ENCODE measurements at places on chromosomes 2 and 18. TPM values are rescaled to one million over a fixed set of nuclear protein-coding genes. Genes with fewer than 3 reads are reported as not detected.
A peak's percentile ranks its signal among the peaks of the same experiment; 100 is the strongest.

DNA sequence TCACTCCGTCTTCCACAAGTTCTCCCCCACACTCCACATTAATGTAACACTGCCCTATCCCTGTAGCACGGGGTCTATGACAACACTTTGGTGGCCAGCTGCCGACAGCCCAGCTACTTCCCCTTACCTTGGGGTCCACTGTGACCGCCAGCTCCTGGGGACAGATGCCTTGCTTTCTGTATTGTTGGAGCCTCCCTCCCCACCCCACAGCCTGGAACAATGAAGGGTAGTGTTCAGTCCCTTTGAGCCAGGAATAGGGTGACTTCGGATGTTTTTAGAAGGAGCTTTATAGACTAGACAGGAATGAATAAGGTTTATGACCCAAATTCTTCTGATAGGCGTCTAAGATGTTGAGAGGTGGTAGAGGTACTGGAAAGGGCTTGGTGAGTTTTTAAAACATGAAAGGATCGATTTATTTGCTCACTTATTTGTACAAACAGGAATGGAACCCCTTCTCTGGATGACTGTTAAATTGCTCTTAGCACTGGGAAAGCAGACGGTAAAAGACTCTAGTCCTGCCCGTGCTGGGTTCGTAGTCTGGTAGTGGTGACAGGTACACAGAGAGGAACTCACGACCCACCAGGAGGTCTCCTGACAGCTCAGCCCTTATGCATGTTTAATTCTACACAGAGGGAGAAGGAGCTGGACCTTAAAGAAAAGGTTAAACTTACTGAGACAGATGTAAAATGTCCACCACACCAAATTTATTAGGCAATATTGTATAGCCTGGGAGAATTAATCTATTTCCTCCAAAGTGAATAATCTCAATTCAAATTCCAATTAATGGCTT lies 90.9 kb downstream of the MYCN start:
- no peak for DNase-seq

- DNase-seq, result no peak
These were observed 226.0 kb downstream of the FAM210A start for GRCh38 chr18:13500227-13500865.

DNA sequence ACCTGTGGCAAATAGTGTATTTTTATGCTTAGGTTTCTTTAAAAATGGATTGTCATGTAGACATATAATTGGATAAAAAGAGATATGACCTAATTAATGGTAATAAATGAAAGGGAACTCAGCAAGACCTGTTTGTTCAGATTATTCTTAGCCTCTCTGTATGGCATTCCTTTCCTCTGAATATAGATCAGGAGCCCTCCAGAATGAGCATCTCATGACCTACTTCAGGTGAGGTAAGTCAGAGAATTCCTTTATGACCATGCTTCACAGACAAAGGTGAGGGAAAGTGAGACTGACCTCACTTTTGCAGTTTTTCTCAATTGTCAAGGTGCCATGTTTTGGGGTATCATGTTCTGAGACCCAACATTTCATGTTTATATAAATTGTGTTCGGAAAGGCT lies 1744.3 kb upstream of the PIK3C3 start:
- DNase-seq, result no peak

DNA sequence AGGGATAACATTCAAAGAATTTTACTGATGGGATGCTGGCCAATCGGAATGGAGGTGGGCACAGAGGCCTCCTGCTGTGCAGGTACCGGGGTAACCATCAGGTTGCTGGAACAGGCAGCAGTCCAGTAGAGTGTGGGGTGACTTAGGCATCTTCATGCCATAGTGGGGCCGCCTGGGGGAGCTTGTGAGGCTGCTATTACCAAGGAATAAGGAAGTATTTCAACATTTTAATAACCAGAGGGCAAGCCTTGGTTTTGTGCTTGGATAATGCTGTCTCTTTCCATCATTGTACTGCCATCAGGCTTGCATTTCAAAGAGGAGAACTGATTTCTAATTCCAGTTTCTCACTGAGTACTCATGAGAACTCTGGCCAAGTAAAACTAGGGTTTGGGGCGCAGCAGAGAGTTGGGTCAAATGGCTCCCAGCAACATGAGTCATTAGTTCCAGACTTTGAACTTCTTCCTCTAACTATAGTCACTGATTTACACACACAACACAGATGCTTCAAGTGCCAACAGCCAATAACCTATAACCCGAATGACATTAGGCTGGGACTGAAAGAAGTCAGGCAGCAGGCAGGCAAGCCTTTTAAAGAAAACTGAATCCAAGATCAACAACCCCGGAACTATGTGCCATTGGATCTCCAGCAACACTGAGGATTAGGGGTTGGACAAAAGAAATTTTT lies 56.1 kb upstream of the FHL2 start:
- DNase-seq, result no peak

- DNase-seq, result no peak
These were observed 127.9 kb upstream of the NOL4 start for GRCh38 chr18:34352385-34353163.

DNA sequence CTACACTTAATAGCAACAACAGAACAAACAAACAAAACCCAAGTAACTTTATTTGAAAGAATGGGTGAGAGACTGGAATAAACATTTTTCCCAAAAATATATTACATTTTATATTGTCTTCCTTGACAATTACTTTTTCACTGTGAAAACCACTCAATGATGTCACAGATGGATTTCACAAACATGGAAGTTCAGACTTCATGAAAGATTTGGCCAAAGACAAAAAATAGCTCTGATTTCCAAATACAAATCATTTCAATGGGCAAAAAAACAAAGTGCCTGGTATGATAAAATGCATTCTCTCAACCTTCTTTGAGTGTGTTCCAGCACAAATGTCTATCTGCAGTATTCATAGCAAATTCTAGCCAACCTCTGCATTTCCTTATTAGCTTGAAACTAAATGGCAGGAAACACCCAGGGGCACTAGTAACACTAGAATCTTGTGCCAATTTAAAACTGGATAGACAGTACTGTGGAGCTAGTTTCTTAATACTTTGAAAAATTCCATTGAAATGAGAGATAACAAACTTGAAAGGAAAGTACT lies 28.5 kb upstream of the NAPG start:
- no peak for DNase-seq

DNA sequence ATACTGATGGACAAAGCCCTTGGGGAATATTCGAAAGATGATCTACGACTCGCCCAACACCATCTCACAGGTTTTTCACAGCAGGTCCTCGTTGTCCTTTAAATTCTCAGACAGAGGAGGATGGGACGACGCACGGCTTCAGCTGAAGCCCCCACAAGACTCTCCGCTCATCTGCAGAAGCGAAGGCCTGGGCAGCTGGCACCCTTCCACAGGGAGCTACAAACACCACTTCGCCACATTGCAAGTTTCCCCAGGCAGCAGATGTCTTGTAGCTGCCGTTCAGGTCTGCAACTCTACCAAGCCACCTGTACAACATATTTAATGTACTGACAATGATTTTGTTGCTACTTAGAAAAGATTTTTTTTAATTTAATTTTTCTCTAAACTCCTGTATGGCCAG lies 642.9 kb downstream of the ZEB2 start:
- no peak for DNase-seq

DNA sequence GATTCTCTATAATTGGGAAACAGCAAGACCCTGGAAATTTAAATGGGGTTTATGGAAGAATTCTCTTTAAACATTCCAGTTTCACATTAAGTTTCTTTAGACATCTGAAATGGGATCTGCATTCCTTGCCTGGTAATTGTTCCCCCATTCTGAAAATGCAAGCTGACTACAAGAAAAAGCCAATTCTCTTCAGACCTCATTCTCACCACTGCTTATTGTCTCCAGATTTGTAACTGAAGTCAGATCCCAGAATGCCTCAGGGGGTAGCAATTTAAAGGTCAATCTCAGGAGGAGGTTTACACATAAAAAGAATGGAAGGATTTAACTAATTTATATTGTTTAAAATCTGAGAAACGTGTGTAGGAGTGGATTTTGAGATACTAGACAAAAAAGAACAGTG lies 41.2 kb downstream of the COL3A1 start:
- no peak for DNase-seq

DNA sequence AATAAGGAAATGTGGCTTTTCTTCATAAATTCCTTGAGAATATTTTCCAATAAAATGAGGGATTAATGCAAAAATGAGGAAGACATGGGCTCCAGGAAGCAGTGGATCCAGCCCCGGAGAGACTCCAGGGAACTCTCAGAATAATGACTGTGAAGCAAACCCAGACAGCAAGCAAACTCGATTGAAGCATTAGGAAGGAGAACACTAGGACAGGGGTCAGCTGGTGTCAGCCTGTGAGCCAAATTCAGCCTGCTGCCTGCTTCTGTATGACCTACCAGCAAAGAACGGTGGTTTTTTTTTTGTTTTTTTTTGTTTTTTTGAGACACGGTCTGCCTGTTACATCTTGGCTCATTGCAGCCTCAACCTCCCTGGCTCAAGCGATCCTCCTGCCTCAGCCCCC lies 274.3 kb upstream of the FBXO11 start:
- DNase-seq, result no peak

GRCh38 chr2:234751275-234751973 lies 200.4 kb upstream of the SH3BP4 start:
- DNase-seq, result no peak

- no peak for DNase-seq
These were observed 158.3 kb downstream of the GULP1 start for GRCh38 chr2:188449971-188450370.

DNA sequence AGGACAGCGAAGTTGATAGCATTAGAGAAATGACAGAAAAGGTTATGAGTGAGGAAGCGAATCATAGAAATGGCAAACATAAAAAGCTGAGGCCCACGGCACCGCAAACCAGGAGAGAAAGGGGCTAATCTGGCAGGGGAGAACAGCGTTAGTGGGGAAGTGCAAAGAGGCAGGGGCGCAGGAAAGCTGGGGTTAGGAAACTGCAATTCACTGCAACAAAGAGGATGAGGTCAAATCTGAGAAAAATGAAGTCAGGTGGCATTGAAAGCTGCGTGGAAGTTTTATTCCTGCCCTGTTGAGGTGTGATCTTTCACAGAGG lies 653 bp upstream of the ABI2 start:
- DNase-seq, result no peak

- DNase-seq, result no peak
These were observed 145.6 kb downstream of the METTL4 start for GRCh38 chr18:2425426-2426317.

DNA sequence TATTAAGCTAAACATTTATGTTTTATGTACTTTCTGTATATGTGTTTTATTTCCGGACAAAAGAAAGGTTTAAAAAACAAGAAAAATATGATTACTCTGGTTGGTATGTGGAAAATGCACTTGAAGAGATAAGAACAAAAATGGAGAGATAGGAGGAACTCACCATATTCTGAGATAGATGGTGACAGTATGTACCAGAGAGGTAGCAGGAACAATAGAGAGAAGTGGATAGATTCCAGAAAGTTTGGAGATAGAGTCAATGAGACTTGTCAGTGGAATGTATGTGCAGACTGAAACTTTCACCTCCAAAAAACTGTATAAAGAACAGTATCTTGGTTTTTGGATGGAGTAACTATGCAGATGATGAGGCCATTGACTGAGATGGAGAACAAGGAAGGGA lies 105.6 kb upstream of the FSHR start:
- no peak for DNase-seq

- DNase-seq, result no peak
These were observed 5.1 kb upstream of the PPIG start for GRCh38 chr2:169579044-169579443.

GRCh38 chr2:218895759-218896500 lies 15.3 kb downstream of the WNT10A start:
- DNase-seq, result no peak

DNA sequence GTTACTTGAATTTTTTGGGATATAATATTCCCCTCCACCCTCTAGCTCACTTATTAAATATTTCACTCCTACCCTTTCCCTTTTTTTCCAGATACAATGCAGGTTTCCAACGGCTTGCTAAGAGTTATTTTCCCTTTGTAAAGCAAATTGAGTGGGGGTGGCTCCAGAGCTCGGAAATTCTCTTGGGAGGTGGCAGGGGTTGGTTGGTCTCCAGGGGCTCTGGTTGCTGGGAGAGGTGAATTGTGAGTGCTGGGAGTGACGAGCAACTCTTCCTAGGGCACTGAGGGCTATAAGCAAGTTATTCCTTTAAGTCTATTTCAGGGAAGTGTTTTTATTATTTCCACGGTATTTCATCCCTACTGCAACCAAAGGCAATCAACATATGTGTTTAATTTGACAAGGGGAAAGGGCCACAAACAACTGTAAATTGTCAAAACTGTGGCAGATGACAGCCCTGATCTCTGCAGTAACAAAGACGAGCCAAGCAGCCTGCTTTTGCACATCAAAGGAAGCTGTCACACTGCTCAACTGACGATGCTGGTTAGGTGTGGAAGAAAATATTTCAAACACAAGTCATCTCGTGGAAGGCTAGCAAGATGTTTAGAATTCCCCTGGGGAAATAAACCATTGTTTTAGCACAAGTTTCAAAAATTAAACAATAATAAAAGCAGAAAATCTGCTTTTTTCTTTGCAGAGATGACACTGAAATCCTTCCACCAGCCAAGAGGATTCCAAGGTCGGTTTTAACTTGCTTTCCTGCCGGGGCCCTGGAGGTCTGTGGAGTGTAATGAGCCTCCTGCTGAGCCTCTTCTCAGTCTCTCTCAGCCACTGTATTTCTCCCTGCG lies 34.8 kb upstream of the ASXL2 start:
- DNase-seq, result peak; percentile 14

- no peak for DNase-seq
These were observed 24.1 kb downstream of the CFLAR start for GRCh38 chr2:201139836-201140604.

DNA sequence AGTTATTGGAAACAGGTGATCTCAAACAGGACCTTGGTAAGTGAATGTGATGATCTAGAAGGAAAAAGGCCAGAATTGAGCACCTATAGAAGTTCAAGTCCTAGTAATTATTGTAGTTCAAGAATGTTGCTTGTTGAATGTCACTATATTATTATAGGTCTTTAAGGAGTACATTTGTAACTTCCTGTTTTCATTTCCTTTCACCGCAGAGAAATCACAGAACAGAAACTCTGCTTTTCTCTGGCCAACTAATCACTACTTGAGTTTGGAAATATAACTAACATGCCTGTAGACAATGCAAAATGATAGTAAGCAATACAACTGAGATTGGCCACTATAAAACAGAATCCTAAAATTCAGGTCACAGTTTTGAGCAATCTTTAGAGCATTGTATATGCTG lies 61.8 kb upstream of the EFEMP1 start:
- no peak for DNase-seq

DNA sequence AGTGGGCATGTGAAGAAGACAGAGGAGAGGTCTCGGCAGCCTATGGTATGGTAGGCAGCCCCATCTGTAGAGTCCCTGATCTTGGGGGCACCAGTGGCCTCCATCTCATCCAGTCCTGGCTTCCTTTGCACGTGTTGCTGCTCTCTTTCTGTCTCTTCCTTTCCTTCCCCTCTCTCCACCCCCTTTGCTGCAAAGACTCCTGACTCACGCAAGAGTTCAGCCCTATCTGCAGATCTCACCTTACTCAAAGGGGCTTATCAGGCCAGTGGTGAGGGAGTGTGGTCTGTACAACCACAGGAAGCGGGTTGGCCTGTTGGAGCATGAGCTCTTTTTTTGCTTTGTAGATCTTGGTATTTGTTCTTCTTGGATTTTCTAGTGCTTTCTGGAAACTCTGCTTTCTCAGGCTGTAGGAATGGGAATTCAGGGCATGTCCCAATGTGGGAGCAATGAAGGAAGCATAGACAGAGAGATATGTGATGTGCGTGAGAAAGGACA lies 14.6 kb upstream of the NT5DC4 start:
- DNase-seq, result no peak

TNFAIP6 gene
- 0.34 TPM for total RNA-seq

MPP4 gene
- total RNA-seq, result 0.47 TPM

PTPRN gene
- not detected for total RNA-seq

BOLL gene
- not detected for total RNA-seq

VPS4B gene
- total RNA-seq, result 81.5 TPM

GFPT1 gene
- total RNA-seq, result 15.6 TPM

TXNDC2 gene
- total RNA-seq, result not detected

OR6B2 gene
- not detected for total RNA-seq

SPDYA gene
- 4.6 TPM for total RNA-seq

Measured in naive thymus-derived CD4-positive, alpha-beta T cell (primary cell).